Stimulated activated CD4-positive, alpha-beta T cell treated with anti-CD3 and anti-CD28 coated beads, Interleukin-15, amount 100 ng/mL, for 1 hour (primary cell): ENCODE measurements at places on chromosomes 1 and 21.
A peak's percentile ranks its signal among the peaks of the same experiment; 100 is the strongest.

DNA sequence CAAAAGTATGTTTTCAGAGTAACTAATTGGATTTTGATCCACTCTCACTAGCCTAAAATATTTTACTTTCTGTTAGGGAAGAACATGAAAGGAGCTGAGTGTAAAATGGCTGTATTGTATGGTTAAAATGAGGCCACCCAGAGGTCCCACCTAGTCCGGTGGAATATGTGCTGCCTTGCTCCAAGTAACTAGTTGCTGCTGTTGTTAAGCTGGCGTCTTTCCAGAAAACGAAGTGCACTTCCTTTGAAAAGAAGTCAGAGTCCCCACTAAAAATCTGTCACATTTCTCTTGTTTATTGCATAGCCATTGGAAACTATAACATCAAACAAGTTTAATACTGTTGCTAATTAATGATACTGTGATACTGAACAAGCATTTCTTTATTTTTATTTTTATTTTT is 3.2 kb downstream of the SLC25A33 start:
- no peak for DNase-seq

GRCh38 chr1:54375712-54376429 is 30.3 kb downstream of the SSBP3 start:
- DNase-seq = no peak

DNA sequence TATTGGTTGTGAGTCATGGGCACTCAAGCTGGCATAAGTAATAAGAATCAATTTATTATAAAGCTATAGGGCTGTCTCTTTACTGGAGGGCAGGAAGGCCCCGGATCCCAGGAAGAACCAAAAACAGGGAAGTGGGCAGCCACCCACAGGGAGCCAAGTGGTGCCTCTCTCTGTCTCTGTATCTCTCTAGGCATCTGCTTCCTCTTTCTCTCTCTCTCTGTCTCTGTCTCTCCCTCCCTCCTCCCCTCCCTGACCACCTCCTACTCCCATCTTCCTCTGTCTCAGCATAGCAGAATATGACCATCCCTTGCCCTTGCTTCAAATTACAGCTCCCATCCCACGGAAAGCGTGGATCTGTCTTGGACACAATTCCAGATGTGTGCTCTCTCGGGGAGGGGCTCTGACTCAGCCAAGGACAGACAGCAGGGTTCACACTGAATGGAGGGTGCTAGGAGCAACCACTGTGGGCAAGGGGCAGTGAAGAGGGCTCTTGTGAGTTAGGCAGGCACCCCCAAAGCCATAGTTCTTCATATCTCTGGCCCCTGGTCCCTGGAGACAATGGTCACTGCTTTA is 80.4 kb upstream of the LPGAT1 start:
- no peak for DNase-seq

DNA sequence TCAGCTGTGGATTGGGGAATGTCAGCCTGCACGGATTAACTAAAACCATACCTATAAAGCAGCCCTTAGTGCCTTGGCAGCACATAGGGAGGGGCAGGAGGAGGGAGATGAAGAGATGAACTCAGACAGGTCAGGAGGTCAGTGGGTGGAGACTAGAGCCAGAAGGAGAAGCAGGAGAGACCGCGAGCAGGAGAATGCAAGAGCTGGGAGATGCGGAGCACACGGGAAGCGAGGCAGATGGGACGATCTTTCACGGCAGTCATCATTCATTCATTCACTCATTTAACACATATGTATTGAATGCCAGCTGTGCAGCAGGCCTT is 41.9 kb downstream of the NEK2 start:
- DNase-seq = no peak

- DNase-seq = peak; percentile 89
Measured at GRCh38 chr21:29298348-29299045, at the start of gene BACH1. TSS of gene BACH1 (plus strand) at chr21:29298922. CDS start at chr21:29321281, 22,359 bp downstream.

DNA sequence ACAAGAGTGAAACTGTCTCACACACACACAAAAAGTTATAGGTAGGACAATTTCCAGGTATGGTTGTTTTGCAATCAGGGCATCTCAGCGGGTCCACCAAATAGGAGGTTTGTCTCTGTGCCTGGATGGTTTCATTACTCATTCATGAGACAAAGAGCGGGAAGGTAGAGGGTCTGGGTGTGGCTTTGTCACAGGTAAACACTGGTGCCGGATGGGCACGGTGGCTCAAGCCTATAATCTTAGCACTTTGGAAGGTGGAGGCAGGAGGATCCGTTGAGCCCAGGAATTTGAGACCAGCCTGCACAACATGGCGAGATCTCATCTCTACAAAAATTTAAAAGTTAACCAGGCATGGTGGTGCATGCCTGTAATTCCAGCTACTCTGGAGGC is 16.3 kb upstream of the ERVH48-1 start:
- no peak for DNase-seq

- DNase-seq = no peak
Measured at GRCh38 chr1:196355206-196355786, 252.9 kb downstream of the KCNT2 start.

GRCh38 chr1:36846357-36846756 is 188.0 kb downstream of the GRIK3 start:
- no peak for DNase-seq

DNA sequence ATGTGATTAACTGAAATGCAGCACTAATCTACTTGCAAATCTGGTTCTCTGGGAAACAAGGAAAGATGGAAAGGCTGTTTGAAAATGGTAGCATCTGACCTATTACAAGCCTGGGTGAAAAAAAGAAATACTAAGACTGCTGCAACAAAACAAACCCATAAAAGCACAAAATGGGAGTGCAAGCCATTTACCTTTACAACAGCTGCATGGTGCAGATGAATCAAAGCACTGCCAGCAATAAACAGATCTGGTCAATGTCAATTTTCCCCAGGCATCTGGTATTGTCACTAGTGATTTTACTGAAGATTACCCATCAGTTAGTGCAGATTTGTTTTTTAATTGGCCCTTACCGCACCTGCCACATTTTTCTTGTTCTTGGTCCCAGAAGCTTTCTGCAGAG is 1341.7 kb downstream of the PLA2G4A start:
- no peak for DNase-seq

GRCh38 chr1:184870319-184870718 is 104.0 kb downstream of the NIBAN1 start:
- DNase-seq = no peak

- no peak for DNase-seq
Measured at GRCh38 chr21:45950740-45951515, 30.6 kb upstream of the COL6A1 start.

DNA sequence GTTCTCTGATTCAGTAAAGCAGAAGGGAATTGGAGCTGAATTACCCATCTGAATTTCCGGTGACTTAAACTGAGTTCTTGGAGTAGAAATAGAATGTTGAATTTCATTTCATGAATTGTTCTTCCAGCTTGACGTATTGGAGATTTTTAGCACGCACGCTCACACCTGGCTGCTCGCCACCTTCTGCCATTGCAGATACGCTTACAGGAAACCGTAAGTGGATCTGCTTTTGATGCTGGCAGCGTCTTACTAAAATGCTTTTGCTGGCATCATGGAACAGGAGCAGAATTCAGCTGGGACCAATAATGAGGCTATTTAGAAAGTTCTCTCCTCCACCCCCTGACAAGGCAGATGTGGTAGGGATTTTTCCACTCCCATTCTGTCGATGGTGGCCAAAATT is 17.7 kb upstream of the ELAVL4 start:
- DNase-seq = no peak
